HAP-1 (cell line): ENCODE measurements at places on chromosomes 12 and 14.

GRCh38 chr12:3777206-3777809, 24.4 kb upstream of the CRACR2A start:
- peak; percentile 47 for DNase-seq

GRCh38 chr12:6765634-6766581, at the start of gene PTMS:
Gene PTMS, plus strand, starts transcription at chr12:6766363. Its CDS starts 343 bp downstream, at chr12:6766706.
- peak; percentile 94 for DNase-seq

- no peak for DNase-seq
Observed at GRCh38 chr14:61064856-61065255, 83.8 kb downstream of the SLC38A6 start.

GRCh38 chr14:24032727-24033418, 18.9 kb upstream of the CARMIL3 start:
- no peak for DNase-seq

DNA sequence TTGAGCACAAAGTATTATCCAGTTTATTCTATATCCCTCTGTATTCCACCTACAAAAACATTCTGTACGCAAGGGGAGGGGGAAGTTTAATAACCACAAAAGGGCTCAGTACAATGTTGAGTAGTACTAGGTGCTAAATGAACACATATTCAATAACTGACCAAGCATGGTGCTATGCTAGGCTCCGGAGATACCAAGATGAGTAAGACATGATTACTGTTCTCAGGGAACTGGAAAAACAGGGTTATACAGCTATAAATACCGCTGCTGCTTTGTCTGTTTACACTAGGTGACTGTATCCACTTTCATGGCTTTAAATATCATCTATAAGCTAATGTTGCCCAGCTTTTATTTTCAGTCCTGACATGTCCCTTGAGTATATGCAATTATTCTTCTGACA, 135.8 kb downstream of the INSM2 start:
- DNase-seq = no peak

GRCh38 chr14:105019861-105020814, 745 bp downstream of the CDCA4 start:
- no peak for DNase-seq

DNA sequence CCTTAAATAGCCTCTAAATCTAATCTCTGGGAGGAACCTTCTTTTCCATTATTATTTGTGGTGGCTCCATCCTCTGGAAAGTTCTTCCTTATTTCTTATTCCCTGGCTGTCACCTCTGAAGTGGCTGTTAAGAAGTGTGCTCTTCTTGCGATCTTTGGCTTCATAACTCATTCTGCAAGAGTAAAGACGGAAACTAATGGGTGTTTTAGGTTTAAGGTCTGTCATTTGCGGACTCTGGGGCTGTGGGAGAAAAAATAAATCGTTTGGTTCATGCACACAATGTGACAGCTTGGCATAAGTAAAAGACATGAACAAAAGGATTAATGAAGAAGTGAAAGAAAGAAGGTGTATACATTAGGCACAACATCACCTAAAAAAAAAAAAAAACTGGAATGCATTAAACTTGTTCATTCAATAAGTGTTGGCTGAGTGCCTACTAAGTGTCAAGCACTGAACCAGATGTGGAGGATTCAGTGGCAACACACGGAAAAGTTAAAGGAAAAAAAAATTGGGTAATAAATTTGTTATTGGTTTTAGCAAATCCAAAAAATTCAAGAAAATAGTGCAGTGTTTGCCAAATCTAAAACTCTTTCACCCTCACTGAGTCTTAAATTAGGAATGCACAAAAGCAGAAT, 99.5 kb downstream of the ERGIC2 start:
- no peak for DNase-seq

DNA sequence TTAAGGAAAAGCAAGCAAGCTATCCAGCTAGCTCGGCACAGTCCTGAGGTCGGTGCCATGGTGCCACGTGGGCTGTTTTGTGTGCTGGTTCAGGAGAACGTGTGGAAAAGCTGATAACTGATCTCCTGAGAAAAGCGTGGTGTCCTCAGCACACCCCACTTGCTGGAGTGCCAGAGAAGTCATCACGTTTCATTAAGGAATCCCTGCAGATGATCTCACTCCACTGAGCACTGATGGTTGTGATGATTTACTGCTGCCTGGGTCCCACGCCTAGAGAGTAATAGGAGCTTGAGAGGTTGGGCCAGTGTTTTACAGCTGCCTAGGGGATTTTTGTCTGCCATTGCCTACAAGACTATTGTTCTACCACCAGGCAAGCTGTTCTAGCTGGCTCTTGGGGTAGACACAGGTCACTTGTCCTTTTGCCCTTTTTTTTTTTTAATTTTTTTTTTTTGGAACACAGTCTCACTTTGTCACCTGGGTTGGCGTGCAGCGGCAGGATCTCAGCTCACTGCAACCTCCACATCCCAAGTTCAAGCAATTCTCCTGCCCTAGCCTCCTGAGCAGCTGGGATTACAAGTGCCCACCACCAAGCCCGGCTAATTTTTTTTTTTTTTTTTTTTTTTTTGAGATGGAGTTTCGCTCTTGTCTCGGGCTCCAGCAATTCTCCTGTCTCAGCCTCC, 42.3 kb upstream of the EVL start:
- no peak for DNase-seq

DNA sequence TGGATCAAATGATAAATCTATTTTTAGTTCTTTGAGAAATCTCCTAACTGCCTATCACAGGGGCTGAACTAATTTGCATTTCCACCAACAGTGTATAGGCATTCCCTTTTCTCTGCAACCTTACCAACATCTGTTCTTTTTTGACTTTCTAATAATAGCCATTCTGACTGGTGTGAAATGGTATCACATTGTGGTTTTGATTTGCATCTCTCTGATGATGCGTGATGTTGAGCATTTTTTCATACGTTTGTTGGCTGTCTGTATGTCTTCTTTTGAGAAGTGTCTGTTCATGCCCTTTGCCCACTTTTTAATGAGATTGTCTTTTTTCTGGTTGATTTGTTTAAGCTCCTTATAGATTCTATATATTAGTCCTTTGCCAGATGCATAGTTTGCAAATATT, 67.1 kb downstream of the IFNG-AS1 start:
- no peak for DNase-seq

DNA sequence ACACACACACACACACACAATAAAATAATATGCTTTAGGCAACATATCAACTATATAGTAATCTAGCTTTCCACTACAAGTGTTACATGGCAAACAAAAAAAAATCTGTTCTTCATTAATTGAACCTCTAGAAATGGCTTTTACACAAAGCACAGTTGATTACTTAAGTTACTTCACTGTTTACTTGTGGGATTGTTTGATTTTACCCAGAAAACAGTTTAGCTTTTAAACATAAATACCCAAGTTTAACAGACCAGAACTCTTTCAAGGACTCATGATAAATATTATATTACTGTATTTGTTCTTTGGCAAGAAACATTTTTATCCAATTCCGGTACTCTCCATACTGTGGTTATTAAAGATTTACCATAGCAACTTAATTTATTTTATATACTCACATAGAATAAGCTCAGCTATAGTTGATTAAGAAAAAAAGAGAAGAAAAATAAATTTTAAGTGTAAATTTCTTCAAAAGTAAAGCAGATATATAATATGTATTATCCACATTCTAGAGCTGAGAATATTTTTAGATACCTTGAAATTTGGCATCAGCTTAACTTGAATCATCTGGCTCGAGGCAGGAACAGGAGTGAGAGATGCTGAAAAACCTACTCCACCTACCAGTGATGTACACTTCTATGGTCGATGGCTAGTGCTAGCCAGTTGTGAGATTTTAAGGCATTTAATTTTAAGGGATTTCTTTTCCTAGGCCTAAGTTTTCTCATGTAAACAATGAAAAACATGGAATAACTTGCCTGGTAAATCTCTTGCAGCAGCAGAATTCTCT, 126.0 kb downstream of the BTG1 start:
- no peak for DNase-seq

DNA sequence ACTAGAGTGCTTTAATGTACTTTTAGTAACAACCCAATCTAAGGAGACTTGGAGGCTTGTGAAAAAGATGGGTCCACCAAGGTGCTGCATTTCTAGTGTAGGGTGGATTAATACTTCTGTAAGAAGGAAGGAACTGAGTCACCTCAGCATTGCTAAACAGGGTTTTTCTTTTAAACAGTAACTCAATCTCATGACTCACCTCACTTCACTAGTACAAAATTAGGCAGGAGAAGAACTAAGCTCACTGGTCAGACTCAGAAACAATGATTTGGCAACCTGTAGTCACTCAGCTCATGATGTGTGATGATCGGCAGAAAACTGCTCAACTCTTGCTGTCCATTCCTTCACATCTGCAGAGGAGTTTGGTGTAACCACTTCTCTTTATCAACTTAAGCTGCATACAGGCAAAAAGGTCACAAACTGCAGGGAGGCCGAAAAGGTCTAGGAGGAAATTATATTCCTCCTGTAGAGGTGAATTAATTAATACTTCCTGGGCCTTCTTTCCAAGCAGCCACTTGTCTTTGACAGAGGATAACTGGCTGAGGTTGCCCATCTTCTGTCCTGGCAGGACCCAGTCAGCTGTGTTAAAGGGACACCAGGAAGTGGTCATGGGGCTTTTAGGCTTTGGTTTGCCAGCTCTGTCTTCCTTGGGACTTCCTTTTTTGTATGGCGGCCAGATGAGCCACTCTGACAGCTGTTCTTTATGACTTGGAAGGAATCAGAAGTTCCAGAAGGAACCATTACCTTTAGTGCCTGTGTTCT, 466.9 kb downstream of the FUT8 start:
- no peak for DNase-seq

GRCh38 chr12:27984275-27984674, 11.7 kb upstream of the PTHLH start:
- no peak for DNase-seq

GRCh38 chr12:16148938-16149337, 128.5 kb downstream of the SLC15A5 start:
- no peak for DNase-seq

DNA sequence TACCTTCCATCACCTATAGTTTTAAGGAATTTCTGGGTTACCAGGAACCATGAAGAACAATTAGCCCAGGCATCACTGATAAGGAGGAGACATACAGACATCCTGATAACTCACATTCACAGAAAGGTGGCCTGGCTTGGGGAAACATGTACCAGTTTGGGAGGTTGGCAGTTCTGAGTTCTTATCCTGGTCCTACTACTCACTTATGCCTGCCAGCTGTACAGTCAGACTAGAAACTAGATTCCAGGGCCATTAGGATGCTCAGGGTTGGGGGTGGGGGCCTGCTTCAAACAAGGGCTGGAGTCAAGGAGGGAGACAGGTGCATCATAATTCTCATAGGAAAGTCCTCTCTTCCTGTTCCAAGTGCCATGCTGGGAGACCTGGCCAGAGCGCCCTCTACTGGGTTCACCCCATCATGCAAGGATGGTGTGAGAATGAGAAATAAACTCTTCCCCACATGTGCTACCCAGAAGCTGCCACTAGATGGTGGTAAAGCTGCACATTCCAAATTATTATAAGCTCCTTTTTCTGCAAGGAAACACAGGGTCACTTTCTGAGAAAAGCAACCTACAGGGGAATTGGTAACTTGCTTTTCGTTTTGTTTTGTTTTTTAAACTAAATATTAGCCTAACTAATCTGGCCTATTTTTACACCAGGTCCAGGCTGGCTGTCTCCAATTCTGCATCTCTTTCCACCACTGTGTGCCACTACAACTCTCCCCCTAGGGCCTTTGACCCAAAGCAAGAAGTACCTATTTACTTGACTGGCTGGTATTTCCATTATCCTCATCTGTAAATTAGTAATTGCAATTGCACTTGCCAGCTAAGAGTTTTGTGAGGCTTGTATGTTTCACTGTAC, 14.5 kb downstream of the OAS2 start:
- peak; percentile 73 for DNase-seq

DNA sequence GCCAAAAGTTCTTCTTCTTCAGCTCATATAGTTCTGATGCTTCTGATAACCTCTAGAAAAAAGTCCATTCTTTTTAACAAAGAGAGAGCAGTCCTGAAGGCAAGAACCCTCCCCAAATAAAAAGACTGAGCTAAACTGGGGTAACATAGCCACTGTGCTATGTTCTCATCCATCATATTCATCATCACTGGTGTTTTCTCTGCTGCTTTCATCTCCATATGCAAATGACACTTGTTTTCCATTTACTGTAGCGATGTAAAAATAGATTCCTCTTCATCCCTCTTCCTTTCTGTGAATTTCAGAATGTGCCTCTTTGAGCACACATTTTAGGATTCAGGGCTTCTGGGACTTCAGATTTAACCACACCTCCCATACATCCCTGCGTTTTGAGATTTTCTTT, 44.9 kb downstream of the GSC start:
- no peak for DNase-seq

- peak; percentile 90 for DNase-seq
Observed at GRCh38 chr14:100900837-100901390, 2.6 kb downstream of the RTL1 start.

- no peak for DNase-seq
Observed at GRCh38 chr12:116736962-116737773, 701 bp downstream of the SPRING1 start.

GRCh38 chr14:55671641-55672040, 91.6 kb downstream of the KTN1 start:
- no peak for DNase-seq

GRCh38 chr12:98317939-98318899, 197.2 kb upstream of the TMPO start:
- no peak for DNase-seq

- DNase-seq = no peak
Observed at GRCh38 chr12:132787877-132788276, 26.2 kb upstream of the ANKLE2 start.

DNA sequence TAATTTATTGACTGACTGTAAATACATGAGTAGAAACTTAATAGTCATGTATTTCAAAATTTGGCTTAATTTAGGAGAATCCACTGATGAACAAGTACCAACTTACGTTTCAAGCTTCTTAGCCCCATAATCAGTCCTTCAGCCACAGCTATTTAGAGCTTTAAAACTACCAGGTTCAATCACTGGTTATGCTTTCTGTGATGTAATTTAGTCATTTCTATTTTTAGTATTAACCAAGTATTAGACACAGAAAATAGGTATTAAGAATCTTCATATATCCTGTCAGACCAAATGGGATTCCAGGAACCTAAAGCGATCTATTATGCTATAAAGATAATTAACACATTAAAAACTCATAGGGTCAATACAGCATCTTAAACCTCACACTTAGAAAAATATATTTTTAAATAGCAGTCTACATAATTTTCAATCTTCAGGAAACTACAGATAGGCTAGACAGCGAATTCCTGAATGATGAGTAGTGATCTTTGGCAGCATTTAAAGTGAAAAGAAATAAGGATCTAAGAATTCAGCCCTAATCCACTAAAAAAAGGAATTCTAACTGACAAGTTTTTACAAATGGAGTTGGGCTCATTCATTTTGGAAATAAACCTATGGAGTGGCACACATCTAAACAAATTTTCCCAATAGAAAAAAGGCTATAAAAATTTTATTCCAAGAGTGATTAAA, 51.5 kb downstream of the ZC3H14 start:
- no peak for DNase-seq
